ENCODE measurements at places on chromosomes 4 and X. TPM values are rescaled to one million over a fixed set of nuclear protein-coding genes. Genes with fewer than 3 reads are reported as not detected.

CYBB gene
- 3.7 TPM for total RNA-seq

MAP7D2 gene
- total RNA-seq: not detected

HERC6 gene
- 3.1 TPM for total RNA-seq

SHROOM4 gene
- 10.0 TPM for total RNA-seq

CFAP299 gene
- total RNA-seq: not detected

SLIT2 gene
- 2.5 TPM for total RNA-seq

- no peak for DNase-seq
These were observed 2.9 kb upstream of the CYBB start for GRCh38 chrX:37776987-37777325.

DNA sequence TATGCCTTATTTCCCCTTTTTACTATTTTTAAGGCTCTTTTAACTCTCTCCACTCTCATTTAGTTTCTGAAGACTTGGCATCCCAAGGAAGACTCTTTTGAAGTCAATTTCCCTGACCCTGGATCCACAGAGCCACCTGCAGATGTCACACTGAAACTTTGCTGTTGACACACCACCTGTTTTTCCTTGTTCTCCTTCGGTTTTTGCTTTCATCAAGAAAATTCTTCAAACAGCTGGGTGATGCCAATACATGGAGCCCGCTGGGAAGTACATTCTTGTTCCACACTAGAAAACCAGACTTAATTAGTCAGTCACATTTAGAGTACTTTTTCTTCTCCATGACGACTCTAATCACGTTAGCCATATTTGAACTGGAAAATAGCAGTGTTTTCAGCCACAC, 293.9 kb downstream of the PDGFC start:
- no peak for DNase-seq

DNA sequence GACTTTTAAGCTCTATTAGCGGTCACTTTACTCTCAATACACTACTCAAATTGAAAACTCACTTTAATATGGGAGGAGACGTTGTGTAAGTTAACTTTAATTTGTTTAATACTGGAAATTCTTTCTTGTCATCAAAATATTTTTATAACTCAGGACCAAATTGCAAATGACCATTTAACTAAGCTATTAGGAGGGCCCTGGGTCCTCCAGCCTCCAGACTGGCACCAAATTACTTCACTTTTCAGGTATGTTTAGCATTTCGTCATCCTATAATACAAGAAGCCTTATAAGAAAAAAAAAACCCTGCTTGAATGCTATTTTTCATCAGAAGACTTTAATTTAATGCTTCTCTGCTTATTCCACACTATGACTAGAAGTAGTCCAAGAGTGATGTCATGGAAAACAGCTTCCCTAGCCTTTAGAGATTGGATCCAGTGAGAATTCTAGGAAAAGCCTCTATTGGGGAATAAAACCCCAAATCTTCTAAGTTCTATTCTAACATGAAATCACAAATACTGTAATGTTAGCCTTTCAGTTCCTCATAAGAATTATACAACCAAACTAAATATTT, 6.6 kb downstream of the KLHL15 start:
- no peak for DNase-seq

DNA sequence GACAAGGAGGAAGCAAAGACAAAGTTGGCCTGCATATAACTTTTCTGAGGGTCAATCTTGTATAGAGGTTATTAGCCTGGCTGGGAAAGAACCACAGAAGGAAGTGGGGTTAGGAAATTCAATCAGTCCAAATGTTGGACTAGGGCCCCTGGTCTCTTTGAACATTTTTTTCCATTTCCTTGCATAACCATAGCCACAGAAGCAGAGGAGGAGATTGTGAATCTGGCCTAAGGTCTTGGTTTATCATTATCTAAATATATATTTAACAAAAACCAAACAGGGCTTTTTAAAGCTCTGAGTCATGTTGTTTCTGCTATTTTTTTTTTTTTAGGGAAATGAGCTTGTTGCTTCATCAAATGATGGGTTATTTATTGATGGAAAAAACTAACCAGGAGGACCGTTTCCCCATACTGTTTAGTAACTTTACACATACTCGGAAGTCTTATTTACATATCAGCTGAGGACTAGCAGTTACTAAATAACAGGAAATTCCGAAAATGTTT, 97.7 kb upstream of the ACSL4 start:
- no peak for DNase-seq
